ENCODE measurements at places on chromosomes 1 and 21.

DNA sequence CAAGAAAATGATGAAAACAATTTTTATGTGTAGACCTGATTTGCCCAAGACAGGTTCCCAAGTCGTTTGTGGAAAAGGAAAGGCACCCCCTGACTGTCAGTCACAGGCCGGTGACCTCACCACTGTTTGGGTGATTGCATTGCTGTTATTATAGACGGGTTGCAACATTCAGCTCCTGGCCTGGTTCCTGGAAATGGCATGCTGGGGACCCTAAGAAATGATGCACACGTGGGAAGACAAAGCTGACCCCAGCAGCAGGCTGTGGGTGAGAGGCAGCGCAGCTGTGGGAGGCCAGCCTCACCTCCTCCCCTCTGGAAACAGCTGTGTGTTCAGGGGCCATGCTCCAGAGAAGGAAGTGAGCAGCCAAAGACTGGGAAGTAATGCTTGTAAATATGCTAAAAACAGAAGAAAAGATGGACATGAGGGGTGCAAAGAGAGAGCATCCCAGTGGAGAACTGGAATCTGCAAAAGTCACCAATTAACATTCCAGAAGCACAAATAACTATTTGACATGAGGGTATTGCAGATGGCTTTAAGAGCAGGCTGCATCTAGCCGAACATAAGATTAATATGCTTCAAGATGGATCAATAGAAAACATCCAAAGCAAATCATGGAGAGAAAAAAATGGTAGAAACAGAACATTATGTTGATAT is 23.4 kb upstream of the ABCG1 start:
- no peak for DNase-seq

GRCh38 chr1:179003512-179004066 is 22.1 kb upstream of the FAM20B start:
- no peak for DNase-seq

GRCh38 chr1:108096089-108096488 is 104.1 kb downstream of the SLC25A24 start:
- no peak for DNase-seq

DNA sequence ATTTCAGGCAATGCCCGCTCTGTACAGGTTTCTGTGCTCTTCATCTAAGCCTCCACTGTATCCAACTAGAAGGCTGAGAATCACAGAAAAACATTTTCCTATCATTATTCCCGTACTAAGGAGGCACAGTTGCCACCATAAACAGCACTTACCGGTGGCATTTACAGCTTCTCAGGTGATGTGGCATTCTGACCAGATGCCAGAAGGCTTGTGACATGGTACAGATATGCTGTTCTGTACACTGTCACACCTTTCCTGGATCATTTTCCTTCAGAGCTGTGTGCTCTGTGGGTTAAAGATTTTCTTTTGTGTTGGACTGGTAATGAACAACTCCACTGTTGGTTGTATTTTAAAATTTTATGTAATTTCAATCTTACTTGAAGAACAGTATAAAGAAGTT is 4.0 kb upstream of the UAP1 start:
- DNase-seq: no peak

GRCh38 chr1:17587693-17588047 is 48.2 kb downstream of the ARHGEF10L start:
- peak; percentile 64 for DNase-seq

DNA sequence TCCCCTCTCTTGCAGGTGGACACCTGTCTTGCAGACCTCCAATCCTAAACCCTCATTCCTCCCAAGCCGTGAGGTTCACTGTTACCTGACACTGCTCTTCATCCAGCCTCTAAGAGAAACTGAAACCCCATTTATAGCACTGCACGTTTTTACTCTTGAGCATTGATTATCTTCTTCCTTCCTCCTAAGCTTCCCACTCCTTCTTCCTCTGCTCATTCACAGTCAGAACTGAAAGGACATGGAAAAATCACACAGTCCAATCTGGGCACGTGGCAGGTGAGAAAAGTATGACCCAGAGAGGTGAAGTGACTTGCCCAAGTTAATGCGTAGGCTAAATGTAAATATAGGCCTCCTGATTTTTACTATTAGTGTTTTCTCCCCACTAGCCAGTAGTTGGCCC is 43.4 kb upstream of the SLC2A1 start:
- no peak for DNase-seq

DNA sequence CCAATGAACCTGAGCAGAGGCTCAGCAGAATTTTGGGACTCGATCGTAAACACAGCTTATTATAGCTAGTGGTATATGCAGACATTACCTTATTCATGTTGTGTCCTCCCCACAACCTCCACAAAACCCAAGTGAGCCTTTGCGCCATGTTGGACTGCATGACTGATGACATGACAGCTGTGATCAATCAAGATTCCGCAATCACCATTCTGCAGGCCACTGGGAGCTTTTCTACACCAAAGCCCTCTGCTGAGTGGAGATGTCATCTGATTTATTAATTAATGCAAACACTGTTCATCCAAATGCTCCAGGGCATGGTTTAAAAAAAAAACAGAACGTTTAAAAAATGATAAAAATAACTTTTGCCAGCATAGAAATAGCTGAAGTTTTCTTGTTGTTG is 7.9 kb upstream of the SRP9 start:
- DNase-seq: no peak

GRCh38 chr1:235783148-235783776 is 83.4 kb downstream of the LYST start:
- DNase-seq: peak; percentile 50

- no peak for DNase-seq
These were observed 53.4 kb upstream of the BMP8A start for GRCh38 chr1:39438042-39438441.

- DNase-seq: peak; percentile 21
These were observed 694.4 kb downstream of the LTN1 start for GRCh38 chr21:28298251-28298672.

DNA sequence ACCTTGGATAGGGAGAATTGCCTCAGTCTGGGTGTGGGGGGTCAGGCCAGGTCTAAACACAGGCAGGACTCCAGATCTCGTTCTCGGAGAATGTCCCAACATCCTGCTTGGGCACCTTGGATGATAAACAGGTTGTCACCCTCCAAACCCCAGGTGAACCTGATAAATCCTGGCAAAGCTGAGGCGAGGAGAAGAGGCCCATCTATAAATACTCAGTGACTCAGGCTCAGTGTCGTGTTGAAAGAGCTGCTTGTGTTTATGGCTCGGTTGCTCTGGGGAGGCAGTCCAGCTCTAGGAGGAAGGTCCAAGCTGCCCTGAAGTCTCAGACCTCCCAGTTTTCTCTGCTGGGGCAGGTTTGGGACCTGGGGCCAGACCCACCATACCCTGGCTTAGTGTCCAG is 15.8 kb upstream of the TRIM63 start:
- no peak for DNase-seq

DNA sequence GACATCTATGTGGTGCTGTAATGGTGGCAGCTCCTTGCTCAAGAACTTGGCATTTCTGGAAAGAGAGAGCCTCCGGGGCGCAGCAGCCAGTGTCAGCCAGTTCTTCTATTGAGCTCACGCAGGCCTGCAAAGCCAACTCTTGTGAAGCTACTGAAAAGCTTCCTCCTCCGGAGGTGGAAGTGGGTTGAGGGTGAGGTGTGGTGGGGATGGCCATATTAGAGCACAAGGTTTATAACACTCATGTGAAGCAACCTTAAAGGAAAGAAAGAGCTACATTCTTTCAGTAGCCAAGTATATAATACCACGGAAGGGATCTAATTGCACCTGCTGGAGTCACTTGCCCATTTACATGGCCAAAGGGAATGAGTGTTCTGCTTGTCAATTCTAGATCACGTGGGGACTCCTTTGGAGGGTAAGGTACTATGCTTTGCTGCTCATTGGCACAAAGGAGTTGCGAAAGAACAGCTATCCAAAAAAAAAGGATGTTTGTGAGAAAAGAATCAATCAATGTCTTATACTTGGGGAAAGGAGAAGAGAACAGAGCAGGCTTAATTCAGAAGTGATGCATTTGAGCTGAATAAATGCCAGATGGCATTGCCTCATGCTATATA is 18.3 kb upstream of the MAP10 start:
- no peak for DNase-seq

Measured in astrocyte of the hippocampus (primary cell).